Activated CD4-positive, alpha-beta T cell treated with anti-CD3 and anti-CD28 coated beads, Interleukin-2, amount 50 U/mL, for 16 hours (primary cell): ENCODE measurements at places on chromosomes 3 and 15.

- no peak for DNase-seq
These were observed 22.6 kb downstream of the MNS1 start for GRCh38 chr15:56442354-56442753.

GRCh38 chr3:117743993-117744392 lies 1034.4 kb downstream of the TUSC7 start:
- DNase-seq: no peak

- DNase-seq: peak; percentile 73
These were observed 19.6 kb upstream of the MOBP start for GRCh38 chr3:39447637-39448483.

GRCh38 chr3:181862502-181862901 lies 150.8 kb downstream of the SOX2 start:
- no peak for DNase-seq

- DNase-seq: peak; percentile 65
These were observed 490 bp downstream of the TOMM70 start for GRCh38 chr3:100400419-100400779.

- no peak for DNase-seq
These were observed 117.2 kb downstream of the THRB start for GRCh38 chr3:24377218-24377993.

DNA sequence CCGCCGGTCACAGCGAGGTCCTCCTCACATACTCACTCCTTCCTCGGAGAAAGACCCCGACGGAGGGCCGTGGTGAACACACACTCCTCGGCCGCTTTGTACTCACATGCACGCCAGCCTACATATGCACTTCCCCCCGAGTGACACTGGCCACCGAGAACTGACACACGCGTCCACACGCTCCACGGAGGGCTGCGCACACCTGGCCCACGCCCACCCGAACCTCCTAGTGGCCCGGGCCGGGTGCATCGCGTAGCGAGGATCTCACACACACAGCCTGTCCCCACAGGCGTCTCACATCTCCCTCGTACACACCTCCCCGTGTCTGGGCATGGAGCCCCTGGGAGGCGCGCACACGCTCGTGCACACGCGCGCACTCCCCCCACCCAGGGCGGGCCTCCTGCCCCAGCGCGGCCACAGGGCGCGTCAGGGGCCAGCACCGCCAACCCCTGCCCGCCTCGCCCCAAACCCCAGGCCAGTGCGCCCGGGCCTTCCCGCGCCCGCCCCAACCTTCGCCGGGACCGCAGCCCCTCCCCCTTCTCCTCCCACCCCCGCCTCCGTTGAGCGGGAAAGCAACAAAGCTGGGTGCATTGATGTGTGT lies 411 bp upstream of the C3orf70 start:
- no peak for DNase-seq

GRCh38 chr3:108180194-108180593 lies 42.0 kb downstream of the IFT57 start:
- no peak for DNase-seq
